ENCODE measurements at places on chromosomes 2 and 18.

DNA sequence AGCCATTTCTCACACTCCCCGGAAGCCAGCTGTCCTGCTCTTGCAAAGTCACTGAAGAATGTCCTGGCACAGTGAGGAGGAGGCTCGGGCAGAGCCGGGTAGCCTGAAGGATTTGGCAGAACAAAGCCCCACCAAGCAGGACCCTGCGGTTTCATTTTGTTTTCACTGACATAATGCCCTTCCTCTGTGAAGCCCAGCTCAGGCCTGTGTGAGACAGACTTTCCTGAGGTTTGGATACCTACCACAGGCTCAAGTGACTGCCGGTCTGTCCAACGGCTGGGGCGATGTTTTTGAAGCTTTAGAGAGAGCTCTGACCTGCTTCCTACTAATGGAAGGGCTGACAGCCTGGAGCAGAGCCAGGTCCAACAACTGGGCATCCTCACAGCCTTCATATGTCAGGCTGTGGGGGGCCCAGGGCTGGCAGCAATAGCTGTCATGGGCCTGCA lies 99.8 kb upstream of the FZD7 start:
- DNase-seq = peak; percentile 57

- no peak for DNase-seq
Measured at GRCh38 chr2:106843910-106844250, 42.1 kb downstream of the ST6GAL2 start.

DNA sequence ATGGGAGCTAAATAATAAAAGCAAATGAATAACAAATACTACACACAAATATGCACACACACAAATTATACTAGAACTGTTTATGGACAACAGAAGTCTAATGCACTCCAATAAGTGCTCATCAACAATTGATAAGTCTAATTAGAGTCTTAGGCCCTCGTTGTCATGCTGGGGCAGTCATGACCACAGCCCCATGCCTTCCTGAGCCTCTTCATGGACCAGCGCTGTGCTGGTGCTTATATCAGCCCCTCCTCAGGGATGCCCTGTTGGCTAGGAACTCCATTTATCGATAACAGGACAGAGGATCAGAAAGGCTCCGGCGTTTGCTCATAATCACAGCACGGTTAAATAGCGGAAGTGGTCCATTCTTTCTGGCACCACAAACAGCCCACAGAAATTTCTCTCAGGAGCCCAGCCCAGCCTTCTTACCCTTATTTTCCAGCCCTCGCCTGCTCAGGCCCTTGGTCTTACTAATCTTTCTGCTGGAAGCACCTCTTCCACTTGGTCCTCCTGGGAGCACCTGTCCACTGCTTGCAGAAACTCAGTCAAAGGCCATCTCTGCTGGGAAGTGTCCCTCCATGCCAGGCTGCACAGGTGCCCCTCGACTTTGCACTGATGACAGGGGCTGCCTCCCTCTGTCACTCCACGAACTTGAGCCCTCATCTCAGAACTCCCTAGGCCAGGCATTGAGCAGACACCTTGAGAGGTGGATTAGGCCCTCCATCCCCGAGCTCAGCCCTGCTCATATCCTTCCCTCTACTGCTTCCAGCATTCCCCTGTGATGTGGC lies 500.2 kb upstream of the HS6ST1 start:
- no peak for DNase-seq

GRCh38 chr2:1638281-1638860 lies 105.9 kb downstream of the PXDN start:
- DNase-seq = no peak

DNA sequence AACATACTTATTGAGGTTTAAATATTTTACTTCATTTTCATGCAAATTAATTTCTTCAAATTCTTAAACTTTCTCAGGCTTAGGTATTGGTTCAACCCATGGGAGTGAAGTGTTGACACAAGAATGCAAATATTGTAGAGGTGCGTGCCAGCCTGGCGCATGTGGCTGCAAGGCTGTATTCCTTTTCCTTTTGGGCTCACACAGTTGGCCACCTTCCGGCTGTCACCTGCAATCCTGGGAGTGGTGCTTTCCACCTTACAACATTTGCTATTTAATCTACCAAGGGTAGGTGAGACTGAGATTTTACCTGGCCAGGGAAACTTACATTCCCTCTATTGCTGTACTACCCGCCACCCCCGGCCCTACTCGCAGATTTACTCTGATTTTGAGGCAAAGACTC lies 141.1 kb downstream of the DCC start:
- DNase-seq = no peak

DNA sequence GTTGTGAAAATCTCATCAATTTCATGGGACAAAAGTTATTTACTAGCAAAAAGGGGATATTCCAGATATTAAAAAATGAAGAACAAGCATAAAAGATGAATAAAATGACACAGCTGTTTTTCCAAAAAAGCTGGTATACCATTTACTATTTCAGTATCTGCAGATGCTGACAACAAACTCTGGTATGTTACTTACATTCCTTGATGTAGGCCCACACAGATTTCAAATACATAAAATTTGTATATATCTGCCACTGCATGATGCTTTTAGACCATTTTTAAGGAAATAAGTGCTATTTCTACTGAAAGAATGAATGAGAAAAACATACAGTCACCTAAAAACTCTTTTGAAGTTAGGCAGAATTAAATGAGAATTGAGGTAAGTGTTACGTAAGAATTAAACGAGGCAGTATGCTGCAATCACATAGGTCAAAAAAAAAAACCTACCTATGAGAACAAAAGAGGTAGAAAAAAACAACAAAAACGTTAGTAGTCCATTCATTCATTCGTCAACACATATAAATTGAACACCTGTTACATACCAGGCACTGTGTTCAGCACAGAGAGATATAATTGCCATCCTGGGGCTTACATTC lies 32.5 kb downstream of the ARL5A start:
- DNase-seq = no peak

DNA sequence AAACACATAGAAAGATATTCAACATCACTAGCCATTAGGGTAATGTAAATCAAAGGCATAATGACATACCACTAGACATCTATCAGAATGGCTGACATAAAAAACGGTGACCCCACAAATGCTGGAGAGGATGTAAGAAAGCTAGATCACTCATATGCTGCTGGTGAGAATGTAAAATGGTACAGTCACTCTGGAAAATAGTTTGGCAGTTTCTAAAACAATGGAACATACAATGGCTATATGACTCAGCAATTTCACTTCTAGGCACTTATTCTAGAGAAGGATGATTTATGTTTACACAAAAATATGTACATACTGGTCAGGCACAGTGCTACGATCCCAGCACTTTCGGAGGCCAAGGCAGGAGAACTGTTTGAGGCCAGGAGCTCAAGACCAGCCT lies 87.3 kb downstream of the COLEC12 start:
- DNase-seq = peak; percentile 25

DNA sequence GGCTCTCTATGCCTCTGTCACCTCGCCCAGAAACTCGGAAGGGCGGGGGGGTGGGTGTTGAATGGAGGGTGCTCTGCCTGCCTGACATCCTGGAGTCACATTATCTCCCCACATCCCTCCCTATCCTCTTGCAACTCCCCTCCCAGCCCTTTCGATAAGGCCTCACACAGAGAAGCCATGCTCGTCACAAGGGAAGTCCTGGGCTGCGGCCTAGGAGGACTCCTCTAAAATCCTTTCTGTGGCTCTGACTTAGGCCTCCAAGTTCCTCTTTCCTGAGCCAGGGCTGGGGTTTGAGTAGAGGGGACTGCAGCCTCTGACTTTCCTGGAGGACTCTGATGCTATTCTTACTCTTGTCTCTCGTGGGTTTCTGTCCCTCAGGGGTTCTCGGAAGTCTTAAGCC lies 75.0 kb upstream of the PKDCC start:
- no peak for DNase-seq

- no peak for DNase-seq
Measured at GRCh38 chr2:37560241-37560848, 111.1 kb downstream of the CDC42EP3 start.

GRCh38 chr2:27025861-27026851 lies 6.6 kb upstream of the TMEM214 start:
- no peak for DNase-seq

GRCh38 chr2:220147161-220148038 lies 520.0 kb downstream of the SLC4A3 start:
- peak; percentile 64 for DNase-seq

GRCh38 chr2:232689152-232689910 lies 7.8 kb upstream of the GIGYF2 start:
- DNase-seq = peak; percentile 39

- DNase-seq = no peak
Measured at GRCh38 chr18:70256994-70257393, 31.9 kb upstream of the SOCS6 start.

DNA sequence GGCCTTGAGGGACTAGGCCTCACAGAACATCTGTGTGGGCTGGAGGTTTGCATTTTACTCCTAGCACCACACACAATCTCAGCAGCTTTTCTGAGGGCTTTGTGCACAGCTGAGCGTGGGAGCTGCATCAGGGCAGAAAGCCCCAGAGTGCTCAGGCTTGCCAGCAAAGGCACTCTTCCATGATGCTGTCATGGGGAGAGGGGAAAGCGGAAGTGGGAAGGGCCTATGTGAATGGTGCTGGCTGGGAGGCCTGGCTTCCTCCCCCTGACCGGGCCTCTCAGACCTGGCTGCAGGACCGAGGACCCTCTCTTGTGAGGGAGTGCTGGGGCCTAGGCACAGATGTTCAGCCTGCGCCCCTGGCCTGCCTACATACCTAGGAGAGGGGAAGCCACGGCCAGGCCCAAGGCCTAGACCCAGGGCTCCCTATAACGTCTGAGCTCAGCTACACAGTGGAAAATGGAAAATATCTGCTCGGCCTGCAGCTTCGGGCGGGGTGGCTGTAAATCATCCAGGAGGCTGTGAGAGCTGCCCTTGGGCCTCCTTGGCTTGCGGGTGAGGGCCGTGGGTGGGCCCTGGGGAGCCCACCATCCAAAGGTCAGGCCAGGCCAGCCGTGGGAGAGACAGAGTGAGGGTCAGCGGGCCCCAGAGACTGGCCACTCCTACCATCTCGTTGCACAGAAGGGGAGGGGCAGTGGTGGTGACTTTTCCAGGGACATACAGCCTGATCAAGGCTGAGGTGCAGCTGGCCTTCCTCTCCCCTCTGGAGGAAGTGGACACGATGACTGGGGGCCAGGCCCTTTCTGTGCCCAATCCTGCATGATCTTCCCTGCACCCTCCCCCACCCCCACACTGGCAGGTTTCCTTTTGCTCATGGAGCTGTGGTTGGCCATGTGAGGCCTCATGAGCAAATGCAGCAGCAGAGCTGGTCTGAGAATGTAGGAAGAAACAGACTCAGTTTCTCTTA lies 22.8 kb downstream of the GLI2 start:
- DNase-seq = peak; percentile 66

DNA sequence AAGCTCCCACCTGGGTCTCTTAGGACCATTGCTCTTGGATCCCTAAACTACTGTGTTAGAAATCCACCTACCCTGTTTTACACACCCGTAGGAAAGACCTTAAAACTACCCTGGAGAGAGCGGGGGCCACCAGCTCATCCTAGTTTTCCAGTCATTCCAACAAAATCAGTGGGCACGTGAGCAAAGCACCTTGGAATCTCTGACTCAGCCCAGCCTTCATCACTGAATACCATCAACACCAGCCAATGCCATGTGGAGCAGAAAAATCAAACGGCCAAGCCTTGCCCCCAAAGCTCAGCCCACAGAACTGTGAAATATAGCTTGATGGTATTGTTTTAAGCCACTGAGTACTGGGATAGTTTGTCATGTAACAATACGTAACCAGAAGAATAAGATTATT lies 449.7 kb upstream of the CHAC2 start:
- no peak for DNase-seq

DNA sequence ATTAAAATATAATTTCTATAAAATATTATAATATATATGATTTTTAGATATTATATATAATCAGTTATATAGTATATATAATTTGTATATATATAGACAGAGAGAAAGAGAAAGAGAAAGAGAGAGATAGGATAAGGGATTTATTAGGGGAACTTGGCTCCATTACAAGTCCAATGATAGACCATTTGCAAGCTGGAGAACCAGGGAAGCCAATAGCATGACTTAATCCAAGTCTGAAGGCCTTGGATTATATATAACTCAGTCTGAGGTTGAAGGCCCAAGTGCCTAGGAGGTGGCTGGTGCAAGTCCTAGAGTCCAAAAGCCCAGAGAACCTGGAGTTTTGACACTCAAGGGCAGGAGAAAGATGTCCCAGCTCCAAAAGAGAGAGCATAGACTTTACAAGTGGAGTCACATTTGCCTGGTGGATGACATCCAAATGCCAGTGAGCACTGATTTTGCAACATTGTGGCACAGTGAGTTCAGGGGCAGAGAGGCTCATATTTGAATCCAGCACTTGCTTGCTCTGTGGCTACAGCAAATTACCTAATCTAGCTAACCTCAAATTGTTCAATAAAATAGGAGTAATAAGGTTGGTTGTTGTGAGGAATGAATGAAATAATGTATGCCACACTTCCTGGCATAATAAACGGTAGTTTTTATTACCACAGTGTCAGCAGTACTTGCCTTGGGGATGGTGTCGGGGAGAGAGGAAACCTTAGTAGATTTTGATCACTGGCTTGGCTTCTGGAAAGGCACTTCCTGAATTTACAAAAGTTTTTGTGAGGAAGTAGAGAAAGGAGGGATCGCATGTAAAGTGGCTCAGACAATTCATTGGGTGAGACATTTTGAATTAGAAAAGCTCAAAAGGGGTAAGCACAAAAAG lies 69.6 kb upstream of the CD28 start:
- peak; percentile 24 for DNase-seq

DNA sequence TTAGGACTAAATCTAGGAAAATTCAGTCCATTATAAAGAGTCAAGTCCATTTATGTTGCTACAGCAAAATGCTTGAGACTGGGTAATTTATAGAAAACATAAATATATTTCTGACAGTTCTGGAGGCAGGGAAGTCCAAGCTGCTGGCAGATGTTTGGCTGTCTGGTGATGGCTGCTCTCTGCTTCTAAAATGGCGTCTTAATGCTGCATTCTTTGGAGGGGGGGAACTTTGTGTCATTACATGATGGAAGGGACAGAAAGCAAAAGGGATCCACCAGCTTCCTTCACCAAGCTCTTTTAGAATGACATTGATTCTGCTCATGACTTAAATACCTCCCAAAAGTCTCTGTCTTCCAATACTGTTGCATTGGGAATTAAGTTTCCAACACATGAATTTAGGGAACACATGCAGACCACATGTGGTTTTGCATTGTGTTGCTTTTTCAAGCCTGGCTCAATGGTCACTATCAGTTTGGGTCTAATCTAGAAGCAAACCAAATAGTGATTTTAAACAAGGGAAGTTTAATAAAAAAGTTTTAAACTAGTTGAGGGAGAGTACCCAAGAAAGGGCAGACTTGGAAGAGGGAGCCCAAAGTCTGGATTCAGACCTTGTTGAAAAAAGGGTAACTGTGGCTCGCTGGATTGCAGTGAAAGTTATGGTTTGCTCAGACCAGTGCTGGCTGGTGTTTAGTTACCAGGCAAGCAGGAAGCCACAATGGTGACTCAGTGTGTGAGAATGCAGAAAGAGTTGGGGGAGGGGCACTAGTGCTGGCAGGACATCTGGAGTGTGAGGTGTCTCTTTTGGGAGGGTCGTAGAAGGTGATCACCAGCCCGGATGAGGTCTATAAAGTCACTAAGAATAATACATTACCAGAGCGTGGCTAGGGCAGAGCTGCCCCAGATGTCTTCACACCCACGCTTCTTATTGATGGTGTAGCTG lies 30.8 kb downstream of the C18orf54 start:
- peak; percentile 90 for DNase-seq

Data from astrocyte of the spinal cord (primary cell).